ENCODE measurements at places on chromosomes 12 and 14. TPM values are rescaled to one million over a fixed set of nuclear protein-coding genes. Genes with fewer than 3 reads are reported as not detected.

- peak; percentile 14 for DNase-seq
Observed at GRCh38 chr12:67517181-67517887, 131.2 kb upstream of the DYRK2 start.

- no peak for DNase-seq
Observed at GRCh38 chr14:51807356-51807755, 53.1 kb upstream of the GNG2 start.

DNA sequence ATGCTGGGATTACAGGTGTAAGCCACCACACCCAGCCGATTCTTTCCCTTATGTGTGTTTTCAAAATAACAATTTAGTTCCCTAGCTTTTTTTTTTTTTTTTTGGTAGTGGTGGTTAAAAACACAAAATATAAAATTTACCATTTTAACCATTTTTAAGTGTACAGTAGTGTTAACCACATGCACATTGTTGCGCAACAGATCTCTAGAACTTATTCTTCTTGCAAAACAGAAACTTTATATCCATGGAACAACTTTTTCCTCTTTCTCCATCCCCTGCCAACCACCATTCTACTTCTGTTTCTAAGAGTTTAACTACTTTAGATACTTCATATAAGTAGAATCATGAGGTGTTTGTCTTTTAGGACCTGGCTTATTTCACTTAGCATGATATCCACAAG lies 1.1 kb upstream of the NDUFA12 start:
- DNase-seq, result no peak

GPR137C gene
- 22.3 TPM for total RNA-seq

- no peak for DNase-seq
Observed at GRCh38 chr14:26332966-26333365, 264.9 kb downstream of the NOVA1 start.

- no peak for DNase-seq
Observed at GRCh38 chr12:72277415-72277814, 5.2 kb downstream of the TRHDE start.

Data from dorsolateral prefrontal cortex (tissue), 122 donors.